CD4-positive, alpha-beta T cell treated with Interferon alpha-2 for 1 hour (primary cell): ENCODE measurements at places on chromosomes 2 and 18.

- no peak for DNase-seq
Observed at GRCh38 chr2:69087912-69088240, 74.9 kb downstream of the ANTXR1 start.

DNA sequence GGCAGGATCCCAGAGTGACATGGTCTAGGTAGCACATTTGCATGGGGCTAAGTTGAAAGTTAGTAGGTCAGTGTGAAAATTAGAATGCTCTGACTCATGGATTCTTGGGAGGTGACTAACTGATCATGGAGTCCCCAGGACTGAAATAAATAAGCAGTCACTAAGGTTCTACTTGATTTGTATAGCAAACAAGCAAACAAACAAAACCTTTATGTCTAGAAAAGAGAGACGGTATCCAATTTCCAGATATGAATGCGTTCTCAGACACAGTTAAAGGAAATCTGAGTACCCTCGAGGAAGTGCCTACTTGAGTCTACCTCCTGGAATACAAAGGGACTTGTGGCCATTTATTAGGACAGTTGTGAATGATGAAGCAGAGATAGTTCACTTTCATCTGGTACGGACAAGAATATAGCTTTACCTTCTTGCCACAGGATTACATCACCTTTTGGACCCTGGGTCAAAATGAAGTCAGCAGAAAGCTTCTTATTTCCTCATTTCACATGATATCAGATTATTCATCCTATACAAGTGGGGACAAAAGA is 54.3 kb upstream of the AGPS start:
- no peak for DNase-seq

DNA sequence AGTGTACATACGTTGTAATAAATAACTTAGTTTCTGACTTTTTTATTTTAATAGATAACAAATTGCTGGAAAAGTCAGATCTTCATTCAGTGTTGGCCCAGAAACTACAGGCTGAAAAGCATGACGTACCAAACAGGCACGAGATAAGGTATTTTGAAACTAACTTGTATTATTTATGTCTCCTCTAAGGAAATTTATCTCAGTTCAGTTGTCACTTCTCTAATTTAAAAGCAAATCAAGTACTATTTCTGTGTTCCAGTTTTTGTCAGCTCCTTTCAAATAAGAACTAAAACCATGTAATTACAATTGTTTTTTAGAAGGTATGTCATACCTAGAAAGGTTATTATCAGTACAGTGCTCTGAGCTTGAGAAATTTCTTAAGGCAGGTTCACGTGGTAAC is 4.6 kb downstream of the ATG16L1 start:
- no peak for DNase-seq

- no peak for DNase-seq
Observed at GRCh38 chr2:189854187-189854586, 69.9 kb downstream of the PMS1 start.

- DNase-seq = no peak
Observed at GRCh38 chr2:71687412-71687811, 234.1 kb downstream of the DYSF start.
